Activated CD8-positive, alpha-beta memory T cell treated with anti-CD3 and anti-CD28 coated beads, Interleukin-2, amount 50 U/mL, for 4 hours (primary cell): ENCODE measurements at places on chromosomes 16 and 17.

GRCh38 chr17:1120596-1121441 is 59.0 kb downstream of the ABR start:
- DNase-seq, result no peak

DNA sequence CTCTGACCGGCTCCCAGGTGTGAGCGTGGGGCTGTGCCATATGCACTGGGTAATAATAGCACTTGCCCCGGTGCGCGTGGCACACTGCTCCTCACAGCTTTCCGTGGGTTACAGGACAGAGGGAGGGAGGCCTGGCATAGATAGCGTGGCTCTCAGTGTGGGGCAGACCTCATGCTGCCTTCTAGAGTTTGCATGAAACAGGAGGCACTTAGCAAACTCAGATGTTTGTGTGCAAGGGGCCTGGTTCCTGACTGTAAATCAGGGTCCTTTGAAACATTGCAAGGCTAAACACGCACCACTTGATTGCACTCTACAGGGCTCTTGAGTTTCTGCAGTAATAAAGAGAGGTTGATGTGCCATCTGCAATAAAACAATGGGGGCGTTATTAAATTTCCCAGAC is 101.7 kb downstream of the RPTOR start:
- DNase-seq, result no peak

- DNase-seq, result no peak
Observed at GRCh38 chr17:45867171-45867570, 22.5 kb downstream of the SPPL2C start.

DNA sequence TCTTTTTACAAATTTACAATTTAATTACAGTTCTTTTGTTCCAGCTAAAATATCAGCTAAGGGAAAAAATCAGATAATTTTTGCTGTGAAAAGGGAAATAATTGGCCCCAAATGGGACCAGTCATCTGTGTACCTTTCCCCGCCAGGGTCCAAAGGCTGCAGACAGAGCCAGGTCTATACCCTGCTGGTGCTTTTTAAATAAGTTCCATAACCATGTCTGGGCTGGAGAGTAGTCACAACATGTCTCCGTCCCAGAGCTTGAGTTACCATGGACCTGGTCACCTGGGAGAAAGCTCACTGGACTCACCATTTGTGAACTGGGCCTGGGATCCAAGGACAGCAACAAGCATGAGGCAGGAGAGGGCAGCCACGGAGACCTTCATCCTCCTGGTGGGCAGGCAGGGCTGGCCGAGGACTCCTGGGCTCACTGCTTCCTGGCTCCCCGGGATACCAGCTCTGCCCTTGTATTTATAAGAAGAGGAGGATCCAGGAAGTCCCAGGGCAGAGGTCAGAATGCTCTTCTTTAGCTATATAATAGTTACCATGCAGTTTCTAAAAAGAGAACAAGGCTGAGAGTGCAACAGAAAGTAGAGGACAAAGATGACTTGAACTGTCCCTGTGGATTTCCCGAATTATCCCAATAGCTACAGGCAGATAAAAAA is at the start of gene CCL15:
CCL15 (minus strand) TSS at position 444 of the 662 bp plus-strand sequence; CDS start at position 383, 61 bp downstream.
- DNase-seq, result no peak

GRCh38 chr17:35555691-35556090 is 4.9 kb downstream of the SLFN14 start:
- DNase-seq, result no peak

GRCh38 chr17:78709119-78709681 is 72.9 kb downstream of the CYTH1 start:
- DNase-seq, result no peak

- DNase-seq, result peak; percentile 87
Observed at GRCh38 chr17:44533533-44534246, 23.6 kb upstream of the FZD2 start.

DNA sequence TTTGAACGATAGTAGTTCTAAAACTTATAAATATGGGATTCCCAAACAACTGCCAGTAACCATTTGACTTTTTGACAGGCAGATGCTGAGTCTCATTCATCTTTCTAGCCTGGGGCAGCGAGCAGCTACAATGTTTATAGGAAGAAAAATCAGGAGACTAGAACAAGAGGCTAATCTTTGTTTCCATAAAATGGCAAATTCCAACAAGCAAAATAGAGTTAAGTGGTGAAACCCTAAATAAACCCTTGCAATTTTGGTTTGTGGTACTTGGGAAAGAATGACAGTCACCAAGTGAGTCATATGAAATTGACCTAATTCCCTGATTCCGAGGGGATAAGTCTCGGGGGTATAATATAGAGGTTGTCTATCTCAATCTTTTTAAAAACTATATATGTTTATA is 27.3 kb upstream of the HS3ST2 start:
- no peak for DNase-seq

DNA sequence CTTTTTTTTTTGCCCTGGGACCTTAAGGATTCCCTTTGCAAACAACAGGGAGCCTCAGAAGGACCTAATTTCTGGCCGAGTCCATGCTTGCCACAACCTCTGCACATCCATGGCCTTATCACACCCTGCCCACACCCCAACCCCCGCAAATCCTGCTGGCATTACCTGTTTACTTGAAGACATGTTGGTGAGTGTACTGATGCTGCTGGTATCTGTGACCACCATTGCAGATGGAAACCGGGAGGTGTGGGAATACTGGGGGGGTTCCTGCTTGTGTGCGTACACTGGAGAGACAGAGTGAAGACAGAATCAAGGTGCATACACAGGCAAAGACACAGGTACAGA is 46.0 kb downstream of the HNF1B start:
- no peak for DNase-seq

- no peak for DNase-seq
Observed at GRCh38 chr16:80033783-80034468, 433.4 kb upstream of the MAF start.

GRCh38 chr17:39754161-39754957 is 16.6 kb downstream of the GRB7 start:
- DNase-seq, result peak; percentile 94

- no peak for DNase-seq
Observed at GRCh38 chr16:60217787-60218186, 1483.7 kb upstream of the GOT2 start.

DNA sequence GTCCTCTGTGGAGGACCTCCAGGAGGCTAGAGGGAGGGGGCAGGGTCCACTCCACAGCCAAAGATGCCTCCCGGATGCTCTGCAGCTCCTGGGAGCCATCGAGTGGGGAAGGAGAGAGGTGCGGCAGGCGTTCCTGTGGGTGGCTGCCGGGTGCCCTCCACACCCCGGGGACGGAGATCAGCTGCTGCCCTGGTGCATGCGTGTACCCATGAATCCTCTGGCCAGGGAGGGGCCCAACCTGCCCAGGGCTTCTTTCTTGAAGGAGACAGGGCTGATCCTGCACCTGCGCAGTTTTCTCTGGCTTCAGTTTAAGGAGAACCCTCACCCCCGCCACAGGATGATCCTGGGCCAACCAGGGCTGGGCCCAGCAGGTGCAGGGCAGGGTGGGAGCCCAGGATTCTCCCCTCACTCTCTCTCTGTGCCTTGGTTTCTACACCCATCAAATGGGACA is 33.5 kb upstream of the DOC2B start:
- no peak for DNase-seq

- DNase-seq, result no peak
Observed at GRCh38 chr17:80704894-80705293, 160.3 kb downstream of the RPTOR start.

DNA sequence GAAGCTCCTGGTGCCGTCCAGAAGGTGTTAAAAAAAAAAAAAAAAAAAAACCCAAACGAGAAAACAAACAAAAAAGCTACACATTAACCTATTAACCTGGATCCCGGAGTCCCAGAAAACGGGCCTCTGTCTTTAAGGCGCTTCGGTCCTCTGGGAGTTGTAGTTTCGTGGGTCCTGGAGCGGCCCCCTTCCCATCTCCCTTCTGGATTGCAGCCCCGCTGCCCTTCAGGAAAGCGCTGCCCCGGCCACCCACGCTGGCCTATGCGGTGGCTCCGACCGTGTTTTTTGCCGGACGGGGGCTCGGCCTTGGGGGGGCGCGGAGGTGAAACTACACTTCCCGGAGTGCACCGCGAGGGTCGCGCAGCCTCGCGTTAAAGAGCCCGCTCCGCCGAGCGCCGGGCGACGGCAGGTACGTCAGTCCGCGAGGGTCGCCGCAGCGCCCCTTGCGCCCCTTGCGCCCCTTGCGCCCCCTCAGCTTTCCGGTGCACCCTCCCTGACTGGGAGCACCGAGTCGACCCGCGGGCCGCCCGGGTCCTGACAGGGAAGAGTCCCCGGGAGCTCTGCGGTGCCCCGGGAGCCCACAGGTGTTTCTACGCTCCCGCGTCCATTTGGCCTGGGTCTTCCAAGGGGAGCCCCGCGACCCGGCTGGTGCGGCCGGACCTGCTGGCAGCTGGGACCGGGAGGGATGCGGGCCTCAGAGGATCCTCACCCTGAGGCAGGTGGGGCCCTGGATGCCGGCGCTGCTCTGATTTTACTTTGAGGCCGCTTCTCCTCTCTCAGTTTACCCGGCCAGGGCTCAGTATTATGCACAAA is at the start of gene FCSK:
FCSK (plus strand) TSS at position 374 of the 813 bp plus-strand sequence. CDS start 8,596 bp downstream, outside the sequence.
- peak; percentile 72 for DNase-seq

- peak; percentile 97 for DNase-seq
Observed at GRCh38 chr17:81871387-81872230, 472 bp upstream of the ARHGDIA start.

DNA sequence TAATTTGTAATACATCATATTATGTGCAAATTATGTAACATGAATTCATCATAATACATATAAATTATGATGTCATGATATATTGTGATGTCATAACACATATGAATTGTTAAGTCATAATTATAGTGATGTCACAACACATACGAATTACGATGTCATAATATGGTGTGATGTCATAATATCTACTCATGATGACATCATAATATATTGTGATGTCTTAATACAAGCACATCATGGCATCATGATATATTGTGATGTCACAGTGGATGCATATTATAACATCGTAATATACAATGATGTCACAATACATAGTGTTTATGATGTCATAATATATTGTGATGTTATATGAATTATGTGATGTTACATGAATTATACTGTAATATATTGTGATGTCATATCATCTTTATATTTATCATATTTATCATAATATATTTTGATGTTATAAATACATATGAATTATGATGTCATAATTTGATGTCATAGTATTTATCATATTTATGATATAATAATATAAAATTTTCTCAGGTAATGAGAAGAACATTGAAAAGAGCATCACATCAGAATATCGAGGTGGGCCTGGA is 1793.0 kb downstream of the TP53TG3F start:
- no peak for DNase-seq

DNA sequence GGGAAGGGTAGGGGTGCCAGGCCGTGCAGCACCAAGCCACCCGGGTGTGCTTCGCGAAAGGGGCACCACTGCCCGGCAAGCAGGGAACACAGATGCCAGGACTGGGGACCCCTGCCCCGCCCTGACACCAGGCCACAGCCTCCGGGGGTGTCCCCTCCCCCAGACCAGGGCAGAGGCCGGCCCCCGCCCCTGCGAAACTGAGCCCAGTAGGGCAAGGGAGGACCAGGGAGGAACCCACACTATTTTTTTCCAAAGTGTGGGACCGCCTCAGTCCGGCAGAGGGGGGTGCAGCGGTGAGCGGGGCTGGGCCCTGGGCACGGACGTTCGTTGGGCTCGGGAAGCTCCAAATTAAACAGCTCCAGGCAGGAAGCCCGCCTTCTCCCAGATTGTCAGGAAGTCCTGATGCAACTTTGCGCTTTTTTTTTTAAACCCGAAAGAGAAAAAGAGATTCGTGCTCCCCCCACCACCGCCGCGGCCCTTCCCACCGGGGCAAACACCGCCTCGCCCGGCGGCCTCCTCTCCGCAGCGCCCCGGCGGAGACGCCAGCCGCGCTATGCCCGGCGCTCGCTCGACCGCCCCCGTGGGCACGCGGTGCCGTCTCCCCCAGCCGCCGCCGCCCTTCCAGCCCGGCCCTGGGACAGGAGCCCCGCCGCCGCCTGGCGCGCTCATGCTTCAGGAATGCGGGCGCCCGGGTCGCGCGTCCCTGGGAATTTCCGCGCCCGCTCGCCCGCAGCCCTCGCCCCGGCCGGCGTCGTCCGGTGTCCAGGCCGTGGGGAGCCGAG is 755 bp downstream of the PIEZO1 start:
- peak; percentile 52 for DNase-seq

GRCh38 chr16:84618581-84619460 is 943 bp upstream of the COTL1 start:
- DNase-seq, result no peak

GRCh38 chr16:11593581-11593980 is 6.9 kb upstream of the LITAF start:
- DNase-seq, result no peak

- no peak for DNase-seq
Observed at GRCh38 chr17:35006961-35007360, 26.6 kb downstream of the LIG3 start.

- no peak for DNase-seq
Observed at GRCh38 chr16:68227183-68227793, 8.6 kb downstream of the ESRP2 start.

DNA sequence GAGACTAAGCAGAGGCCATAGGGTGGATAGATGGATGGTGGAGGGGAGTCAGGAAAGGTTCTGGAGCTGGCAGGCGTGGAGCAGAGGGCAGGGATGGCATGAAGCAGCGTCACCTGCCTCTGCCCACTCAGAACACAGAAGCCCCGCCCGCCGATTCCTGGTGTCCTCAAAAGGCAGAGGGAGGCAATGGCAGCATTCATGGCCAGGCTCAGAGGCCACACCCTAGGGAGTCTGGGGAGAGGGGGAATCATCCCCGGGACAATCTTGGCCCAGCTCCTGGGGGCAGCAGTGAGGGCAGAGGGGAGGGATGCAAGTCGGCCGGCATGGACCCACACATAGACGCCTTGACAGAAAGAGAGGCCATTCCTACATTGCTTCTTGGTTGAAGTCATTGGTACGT is 60.7 kb upstream of the CACNG4 start:
- no peak for DNase-seq

GRCh38 chr16:4616047-4616811 is 1.5 kb upstream of the UBALD1 start:
- peak; percentile 98 for DNase-seq
